ENCODE measurements at places on chromosomes 7 and 10.

DNA sequence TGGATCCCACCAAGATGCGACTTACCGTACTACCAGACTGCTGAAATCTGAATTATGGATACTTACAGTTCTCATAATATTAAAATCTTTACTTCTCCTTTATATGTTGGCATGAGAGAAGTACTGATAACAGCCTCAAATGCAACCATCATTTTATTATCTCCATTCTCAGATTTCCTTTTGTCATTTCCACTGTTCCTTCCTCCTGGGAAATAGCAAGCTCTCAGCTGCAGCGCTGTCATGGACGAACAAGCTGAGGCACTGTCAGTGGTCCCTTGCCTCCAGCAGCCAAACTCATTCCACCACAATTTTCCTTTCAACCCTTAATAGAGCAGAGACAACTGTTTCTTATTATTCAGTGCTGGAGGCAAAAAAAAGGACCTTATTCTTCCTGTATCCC, 478.4 kb downstream of the ARL4A start:
- DNase-seq: no peak

GRCh38 chr10:125014836-125015355, 73.0 kb downstream of the ZRANB1 start:
- DNase-seq: no peak

DNA sequence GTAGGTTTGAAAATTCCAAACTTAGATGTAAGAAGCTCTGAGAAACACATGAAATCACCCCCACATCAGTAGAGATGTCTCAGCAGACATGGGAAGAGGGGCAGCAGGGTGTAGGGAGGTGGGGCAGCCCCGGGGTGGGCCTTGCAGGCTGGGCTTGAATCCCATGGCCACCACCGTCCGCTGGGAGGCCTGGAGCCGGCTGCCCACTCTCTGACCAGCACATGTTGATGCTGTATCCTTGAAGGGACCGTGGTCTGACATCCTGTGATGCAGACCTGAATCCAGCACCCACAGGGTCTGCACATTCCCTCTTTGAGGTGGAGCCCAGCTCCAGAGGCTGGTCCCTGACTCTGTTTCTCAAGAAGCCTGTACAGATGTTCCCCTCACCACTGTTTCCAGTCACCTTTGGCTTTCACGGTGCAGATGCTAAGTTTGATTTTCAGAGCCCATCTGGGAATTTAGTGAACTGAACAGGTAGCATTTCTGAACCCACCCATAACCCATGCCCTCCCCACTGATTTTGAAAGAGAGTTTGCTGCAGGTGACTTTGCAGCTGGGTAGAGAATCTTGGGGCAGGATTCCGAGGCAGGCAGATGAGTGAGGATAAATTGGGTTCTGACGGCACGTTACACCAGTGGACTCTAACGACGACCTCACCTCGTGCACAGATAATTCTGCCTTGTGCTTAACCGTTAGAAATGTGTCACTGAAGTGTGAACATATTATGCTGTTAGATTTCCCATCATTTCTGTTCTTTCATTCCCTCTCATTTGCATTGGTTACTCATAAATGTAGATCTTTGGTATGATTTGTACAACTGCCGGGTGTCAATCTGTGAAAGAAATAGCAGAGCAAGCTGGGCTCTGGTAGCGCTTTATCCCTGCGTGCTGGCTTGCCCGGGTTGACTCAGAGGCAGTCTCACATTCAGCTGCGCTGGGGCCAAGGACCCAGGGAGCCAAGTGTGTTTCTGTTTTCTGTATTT, 45.7 kb downstream of the IKZF1 start:
- DNase-seq: peak; percentile 51

GRCh38 chr10:53403688-53404087, 631.1 kb upstream of the MBL2 start:
- peak; percentile 80 for DNase-seq

DNA sequence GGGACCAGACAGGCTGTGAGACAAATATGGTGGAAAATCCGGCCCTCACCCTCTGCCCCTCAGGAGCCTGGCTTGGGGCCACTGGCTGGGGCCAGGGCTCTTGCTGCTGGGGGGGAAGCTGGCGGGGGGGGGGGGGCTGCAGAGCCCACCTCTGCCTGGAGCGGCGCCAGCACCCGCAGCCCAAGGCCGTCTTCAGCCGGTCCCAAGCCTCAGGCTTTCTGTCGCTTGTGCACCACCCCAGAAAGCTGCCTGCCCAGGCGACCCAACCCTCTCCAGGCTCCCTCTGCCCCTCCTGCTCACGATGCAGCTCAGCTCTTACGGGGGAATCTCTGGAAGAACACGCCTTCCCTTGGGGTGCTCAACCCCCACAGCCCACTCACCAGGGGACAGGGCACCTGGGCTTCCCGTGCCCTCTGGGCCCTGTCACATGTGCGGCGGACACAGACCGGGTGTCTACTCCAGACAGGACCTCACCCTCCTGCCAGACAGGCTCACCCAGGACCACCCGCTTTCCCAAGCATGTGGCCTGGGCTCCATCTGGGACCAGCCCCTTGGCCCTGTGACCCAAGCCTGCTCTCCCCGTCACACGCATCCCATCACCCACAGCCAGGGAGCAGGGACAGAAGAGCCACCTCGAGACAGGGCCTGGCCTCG, 43.9 kb downstream of the DPYSL4 start:
- DNase-seq: no peak

DNA sequence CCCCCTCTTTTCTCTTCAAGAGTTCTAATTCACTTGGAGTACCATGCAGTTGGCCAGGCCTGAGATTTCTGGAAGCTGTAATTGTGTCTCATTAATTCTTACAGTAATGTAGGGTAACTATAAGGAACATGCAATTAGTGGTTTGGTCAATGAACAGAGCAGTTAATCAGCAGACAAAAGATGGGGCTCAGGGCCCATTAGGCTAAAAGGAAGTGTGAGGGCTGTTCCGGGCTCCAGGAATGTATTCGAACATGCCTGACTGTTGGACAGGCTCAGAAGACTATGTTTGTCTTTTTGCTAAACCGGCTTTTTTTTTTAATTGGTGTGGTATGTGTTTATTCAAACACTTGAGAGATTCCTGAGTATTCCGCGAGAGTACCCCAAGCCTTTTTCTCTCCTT, 42.5 kb upstream of the FZD8 start:
- no peak for DNase-seq

GRCh38 chr10:49353026-49353894, 42.6 kb downstream of the DRGX start:
- no peak for DNase-seq

DNA sequence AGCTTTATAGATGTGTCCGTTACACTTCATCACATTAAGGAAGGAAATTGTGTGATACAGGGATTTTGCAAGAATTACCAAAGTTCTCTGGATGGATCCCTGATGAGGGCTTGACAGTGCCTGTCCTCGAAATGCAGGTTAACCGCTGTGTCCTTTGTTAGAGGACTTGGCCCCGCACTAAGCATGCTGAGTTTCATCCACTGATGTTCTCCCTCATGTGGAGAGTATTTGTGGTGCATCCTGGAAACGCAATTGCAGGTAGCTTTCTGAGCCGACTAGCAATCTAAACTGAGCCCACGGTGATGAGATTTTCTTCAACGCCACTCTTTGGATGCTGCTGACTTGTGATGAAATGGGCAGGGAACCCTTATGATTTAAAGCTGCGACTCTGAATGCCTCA, 71.9 kb upstream of the STK17A start:
- no peak for DNase-seq

DNA sequence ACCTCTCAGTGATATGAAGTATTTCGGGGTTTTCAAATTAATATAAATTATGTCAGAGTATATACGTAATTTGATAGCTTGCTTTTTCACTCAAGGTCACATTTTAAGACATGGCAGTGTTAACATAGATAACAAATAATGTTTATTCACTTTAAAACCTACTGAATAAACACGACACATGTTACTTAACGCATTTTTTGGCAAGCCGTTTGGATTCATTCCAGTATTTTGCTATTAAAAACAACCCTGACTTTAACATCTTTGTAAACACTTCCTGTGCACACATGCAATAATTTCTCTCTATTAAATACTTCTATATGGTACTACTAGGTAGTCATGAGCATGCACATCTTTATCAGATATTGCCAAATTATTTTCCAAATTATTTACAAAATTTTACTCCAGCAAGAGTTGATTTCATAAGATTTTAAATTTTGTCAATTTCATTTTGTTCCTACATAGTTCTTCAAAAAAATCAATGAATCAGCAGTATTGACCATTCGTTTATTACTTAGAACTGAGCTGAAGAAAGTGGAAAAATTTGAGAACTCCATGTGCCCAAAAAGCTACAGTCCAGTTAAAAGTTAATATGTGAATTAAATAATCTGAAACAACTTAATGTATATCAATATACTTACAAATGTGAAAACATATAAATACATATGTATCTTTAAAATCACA, 26.8 kb upstream of the THSD7A start:
- DNase-seq: peak; percentile 17

DNA sequence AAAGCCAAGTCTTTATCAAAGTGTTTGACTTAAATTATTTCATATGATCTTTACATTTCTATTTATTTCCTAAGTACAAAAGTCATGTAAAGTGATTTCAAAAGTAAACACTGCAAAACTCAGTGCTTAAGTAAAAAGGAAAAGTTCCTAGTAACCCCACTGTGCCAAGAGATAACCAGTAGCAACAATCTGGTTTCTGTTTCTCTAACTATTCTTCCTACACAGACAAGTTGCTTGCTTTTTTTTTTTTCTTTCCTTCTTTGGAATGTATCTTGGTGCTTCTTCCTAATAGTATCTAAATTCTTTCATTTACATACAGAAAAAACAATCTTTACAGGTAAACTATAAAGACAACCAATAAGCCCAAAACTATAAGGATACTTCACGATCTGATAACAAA, 3.1 kb downstream of the JCAD start:
- DNase-seq: no peak

DNA sequence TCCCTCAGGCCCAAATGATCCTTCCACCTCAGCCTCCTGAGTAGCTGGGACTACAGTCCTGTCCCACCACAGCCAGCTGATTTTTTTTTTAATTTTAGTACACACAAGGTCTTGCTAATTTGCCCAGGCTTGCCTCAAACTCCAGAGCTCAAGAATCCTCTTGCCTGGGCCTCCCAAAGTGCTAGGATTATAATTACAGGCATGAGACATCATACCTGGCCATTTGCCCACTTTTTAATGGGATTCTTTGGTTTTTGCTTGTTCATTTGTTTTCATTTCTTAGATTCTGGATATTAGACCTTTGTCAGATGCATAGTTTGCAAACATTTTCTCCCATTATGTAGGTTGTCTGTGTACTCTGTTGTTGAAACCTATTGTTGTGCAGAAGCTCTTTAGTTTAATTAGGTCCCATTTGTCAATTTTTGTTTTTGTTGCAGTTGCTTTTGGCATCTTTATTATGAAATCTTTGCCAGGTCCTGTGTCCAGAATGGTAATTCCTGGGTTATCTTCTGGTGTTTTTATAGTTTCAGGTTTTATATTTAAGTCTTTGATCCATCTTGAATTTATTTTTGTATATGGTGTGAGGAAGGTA, 95.2 kb downstream of the GLCCI1 start:
- no peak for DNase-seq

DNA sequence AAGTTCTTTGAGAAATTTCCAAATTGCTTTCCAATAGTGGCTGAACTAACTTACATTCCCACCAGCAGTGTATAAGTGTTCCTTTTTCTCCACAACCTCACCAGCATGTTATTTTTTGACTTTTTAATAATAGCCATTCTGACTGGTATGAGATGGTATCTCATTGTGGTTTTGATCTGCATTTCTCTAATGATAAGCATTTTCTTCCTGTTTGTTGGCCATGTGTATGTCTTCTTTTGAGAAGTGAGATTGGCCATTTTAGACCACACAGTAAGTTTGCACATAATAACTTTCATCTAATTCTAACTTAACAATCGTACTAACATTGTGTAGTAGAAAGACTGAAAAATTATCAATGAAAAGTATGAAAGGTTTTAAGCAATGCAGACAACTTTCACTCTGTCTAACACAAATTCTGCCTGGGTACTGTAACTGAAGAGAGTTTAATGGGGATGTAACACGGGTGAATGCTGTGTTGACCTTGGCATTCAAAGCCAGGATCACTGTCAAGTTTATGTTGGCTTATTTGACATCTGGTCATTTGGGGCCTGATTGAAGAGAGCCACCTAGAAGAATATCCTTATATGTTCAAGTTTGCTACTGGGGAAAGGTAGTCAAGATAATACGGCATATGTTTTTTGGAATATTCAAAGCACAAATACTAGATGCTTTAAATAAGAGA, 50.4 kb downstream of the FAM171A1 start:
- DNase-seq: no peak

All from muscle of leg (tissue), 16 donors.